ENCODE measurements at places on chromosomes 4 and X.

DNA sequence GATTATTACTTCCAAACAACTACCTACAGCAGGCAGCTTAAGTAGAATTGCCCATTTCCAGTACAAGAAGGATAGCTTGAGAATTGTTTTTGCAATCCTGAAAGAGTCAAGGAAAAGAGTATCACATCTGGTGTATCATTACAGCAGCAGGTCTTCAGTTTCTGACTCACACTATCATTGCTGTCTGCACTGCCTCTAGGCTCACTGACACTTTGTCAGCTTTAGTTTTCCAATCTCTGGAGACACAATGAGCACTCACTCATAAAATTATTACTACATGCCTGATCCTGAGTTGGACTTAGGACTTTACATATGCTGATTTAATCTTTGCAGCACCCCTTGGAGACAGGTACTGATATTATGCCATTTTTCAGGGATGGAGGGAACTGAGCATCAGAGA is 244.6 kb upstream of the BOD1L1 start:
- DNase-seq = no peak

DNA sequence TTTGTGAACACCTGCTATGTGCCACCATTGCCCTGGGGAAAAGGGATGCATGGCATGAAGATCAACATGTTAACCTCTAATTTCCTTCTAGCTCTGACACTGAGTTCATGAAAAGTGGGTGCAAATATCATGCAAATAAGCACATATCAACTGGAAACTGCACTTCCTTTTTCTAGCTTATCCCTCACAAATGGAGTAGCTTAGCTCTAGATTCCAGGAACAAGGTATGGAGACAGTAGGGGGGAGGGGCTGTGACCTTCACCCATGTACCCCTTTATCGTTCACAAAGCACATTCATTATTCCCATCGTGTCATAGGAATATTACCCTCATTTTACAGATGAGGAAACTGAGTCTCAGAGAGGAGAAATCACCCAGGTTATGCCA is 37.4 kb downstream of the STARD8 start:
- no peak for DNase-seq

- DNase-seq = no peak
Measured at GRCh38 chr4:88054901-88055300, 47.5 kb downstream of the PKD2 start.

DNA sequence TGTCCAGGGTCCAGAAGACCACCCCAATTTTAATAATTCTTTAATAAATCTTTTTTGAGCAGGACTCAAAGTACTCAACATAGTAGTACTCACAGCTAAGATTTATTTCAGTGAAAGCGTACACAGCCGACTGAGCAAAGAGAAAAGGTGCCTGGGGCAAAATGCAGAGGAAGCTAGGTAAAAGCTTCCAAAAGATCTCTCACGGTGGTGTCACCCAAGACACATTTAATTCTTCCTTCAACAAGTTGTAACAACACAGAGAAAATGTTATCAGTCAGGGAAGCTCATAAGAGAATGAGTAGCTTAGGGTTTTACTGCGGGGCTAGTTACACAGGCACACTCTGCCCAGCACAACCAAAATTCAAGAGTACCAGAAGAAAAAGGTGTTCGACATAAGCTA is 201.1 kb downstream of the OPHN1 start:
- no peak for DNase-seq

DNA sequence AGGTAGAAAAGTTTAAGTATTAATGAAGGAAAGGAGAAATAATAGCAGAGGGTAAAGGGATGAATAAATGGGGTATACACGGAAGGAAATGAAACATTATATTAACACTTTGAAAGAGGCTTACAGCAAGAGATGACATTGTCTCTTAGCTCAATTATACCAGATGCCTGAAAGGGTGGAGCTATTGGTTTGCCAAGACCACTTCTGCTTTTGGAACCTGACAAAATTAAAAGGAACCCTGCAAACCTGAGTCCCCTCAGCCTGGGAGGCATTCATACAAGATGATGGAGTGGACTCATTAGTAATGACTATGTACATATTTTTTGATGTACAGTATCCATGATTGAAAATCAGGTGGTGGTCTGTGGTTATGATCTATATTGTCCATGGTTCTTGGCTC is 45.1 kb upstream of the HPF1 start:
- no peak for DNase-seq

GRCh38 chrX:42755815-42756214 is 22.1 kb downstream of the PPP1R2C start:
- peak; percentile 26 for DNase-seq

GRCh38 chr4:122616915-122617596 is 3.8 kb downstream of the IL21 start:
- no peak for DNase-seq

GRCh38 chr4:152331042-152331441 is 204.8 kb downstream of the FBXW7 start:
- no peak for DNase-seq

DNA sequence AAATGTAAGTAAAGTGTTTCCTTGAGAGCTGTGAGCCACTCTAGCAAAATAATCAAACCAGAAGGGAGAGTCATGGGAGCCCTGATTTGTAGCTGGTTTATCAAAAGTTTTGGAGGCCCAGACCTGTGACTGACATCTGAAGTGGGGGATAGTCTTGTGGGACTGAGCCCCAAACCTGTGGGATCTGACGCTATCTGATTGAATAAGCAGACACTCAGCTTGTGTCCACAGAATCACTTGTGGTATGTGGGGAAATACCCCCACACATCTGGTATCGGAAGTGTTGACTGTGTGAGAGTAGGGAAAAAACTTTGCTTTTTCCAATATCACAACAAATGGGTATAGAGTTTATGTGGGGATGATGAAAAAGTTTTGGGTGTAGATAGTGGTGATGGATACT is 35.4 kb downstream of the FUNDC1 start:
- DNase-seq = no peak

DNA sequence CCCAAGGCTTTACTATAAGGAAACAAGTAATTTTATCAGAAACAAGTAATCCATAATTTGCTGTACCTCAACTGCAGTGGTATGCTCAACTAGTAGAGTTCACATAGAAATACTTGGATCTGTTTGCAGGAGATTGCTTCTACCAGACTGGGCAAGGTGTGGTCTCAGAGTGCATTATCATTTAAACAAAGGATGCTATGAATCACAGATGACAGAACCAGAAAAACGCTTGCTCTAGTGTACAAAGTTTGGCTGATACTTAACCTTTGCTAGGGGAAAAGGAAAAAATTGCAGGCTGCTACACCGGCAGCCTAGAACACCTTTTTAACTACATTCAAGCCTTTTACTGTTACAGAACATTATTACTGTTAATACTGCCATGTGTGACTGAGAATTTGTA is 97.1 kb downstream of the ENOX2 start:
- no peak for DNase-seq

DNA sequence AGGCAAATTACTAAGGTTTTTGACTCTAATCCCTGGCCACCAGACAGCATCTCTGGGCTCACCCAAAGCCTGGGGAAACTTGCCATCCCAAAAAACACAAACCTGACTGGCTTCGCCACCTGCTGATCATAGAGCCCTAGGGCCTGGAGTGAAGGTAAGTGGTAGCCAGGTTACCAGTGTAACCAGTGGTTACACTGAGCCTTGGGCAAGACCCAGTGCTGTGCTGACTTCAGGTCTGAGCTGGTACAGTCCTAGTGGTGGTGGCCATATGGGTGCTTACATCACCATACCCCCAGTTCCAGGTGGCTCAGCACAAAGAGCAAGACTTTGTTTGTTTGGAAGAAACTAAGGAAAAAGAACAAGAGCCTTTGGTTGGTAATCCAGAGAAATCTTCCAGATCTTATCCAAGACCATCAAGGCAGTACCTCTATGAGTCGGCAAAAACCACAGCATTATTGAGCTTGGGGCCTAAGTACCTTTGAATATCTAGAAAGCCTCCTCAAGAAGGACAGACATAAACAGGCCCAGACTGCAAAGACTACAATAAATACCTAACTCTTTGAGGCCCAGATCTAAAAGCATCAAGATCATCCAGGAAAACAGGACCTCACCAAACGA is 13.7 kb downstream of the MED14 start:
- DNase-seq = no peak
